G401 (cell line): ENCODE measurements at places on chromosomes 6 and 20. TPM values are rescaled to one million over a fixed set of nuclear protein-coding genes. Genes with fewer than 3 reads are reported as not detected.

Gene ASIP
- not detected in 2 replicates for total RNA-seq

DNA sequence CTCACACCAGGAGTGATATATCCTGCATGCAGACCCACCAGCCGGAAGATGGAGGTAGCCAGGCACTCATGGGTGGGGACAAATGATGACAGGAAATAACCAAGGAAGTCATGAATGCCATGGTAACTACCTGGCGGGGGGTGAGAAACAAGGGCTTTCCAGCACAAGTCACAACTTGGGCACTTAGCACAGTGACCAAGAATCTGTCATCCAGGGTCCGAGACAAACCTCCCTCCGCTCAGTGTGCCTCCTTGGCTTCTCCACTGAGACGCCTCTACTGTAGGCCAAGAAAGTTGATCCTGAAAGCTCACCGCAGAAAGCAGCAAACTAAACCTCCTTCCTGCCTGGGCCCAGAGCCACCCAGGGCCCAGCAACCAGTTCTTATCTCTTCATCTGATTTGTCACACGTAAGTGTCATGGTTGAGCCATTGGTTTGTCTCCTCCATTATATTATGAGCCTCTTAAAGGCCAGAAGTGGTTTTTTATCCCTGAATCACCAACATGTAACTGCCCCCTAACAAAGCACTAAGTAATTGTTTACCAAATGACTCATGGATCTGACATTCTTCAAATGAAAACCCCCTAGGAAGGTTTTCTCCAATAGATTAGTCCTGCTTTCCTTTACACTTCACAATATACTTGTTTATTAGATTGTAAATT lies 84.3 kb upstream of the TAB2 start:
- no peak for DNase-seq

DNA sequence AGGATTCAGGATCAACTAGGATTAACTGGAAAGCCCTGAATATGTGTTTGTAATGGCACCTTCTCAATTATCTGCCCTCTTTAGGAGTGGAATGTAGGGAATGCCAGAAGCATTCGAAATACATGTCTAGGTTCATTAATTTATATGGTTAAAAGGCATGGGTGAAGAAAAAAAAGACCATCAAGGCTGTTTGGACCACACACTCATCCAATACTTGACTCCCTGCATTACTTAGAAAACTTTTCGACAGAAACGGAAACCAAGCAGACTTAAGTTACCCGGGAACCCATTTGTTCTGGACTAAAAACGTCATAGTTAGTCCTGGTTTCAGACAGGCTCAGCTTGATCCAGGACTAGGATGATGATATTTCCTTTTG lies 33.2 kb downstream of the SLC2A10 start:
- no peak for DNase-seq

Gene IRF4
- not detected in 2 replicates for total RNA-seq

GRCh38 chr6:121451250-121451649 lies 15.8 kb downstream of the GJA1 start:
- no peak for DNase-seq

Gene SULF2
- 27.9 and 44.8 TPM in 2 replicates for total RNA-seq

DNA sequence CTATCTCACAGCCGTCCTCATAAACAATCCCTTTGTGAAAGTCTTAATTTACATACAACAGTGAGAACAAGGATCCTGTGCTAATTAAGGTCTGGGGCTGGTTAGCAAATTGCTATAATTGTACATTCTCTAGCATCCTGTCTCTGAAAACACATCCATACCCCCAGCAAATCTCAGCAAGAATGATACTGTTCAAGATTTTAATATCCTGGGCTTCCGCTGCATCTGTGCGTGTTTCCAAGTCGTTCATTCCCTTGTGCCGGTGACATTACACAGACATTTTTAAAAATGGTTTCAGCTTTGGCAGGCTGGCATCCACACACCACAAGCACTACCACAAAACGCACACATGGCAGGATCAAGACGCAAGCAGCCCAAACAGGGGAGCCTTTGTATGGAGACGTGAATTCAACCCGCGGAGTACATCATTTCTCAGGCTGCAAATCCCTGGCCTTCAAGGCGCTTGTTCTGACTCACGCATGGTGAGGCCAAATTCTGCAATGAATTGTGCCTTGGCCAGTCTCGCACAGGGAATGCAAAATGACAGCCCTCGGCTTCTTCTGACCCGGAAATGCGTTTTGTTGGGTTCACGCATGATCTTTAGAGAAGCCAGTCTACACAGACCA lies 20.3 kb downstream of the ZMYND8 start:
- DNase-seq = peak; percentile 83

GRCh38 chr6:3287976-3288707 lies 29.4 kb downstream of the PSMG4 start:
- DNase-seq = no peak

- no peak for DNase-seq
These were observed 328.6 kb upstream of the JARID2 start for GRCh38 chr6:14917109-14917910.

DNA sequence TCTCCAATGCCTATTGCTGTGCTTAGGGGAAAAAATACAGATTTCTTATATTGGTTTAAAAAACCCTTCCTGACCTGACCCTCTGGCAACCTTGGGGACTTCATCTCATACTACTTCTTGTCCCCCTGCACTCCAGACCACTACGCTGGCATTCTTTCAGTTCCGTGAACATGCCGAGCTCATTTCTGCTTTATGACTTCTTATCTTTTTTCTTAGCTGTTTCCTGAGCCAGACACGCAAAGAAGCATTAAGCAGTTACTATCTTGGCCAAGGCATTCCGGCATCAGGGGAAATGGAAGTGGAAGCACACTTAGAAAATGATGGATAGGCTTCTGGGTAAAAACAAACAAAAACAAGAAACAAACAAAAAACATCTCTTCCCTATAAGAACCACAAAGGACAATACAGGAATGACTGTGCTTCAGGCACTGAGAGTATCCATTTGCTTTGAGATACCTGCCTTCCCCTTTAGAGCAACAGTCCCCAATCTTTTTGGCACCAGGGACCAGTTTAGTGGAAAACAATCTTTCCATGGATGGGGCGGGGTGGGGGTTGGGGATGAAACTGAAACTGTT lies 4.4 kb upstream of the CCDC28A start:
- no peak for DNase-seq

DNA sequence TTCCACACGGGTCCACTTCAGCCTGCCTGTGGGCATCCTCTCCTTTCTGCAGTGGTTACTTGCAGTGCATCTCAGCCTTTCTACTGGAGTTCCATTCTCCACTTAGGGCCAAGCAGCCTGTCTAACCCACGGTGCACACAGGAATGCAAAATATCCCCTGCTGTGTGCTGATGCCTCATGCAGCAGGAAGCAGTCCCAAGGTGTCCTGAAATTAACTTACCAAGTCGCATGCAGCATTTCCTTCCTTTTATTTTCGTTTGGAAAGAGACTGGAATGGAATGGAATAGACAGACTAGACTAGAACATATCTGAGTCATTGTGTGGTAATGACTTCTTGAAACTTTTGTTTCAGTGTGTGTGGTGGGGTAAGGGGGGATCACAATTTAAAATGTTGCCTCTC lies 25.9 kb upstream of the FOXQ1 start:
- no peak for DNase-seq

Gene TCP11
- total RNA-seq = not detected in 2 replicates

- no peak for DNase-seq
These were observed 2.8 kb downstream of the FOXS1 start for GRCh38 chr20:31842471-31843157.

GRCh38 chr6:51968265-51968664 lies 119.1 kb downstream of the PKHD1 start:
- DNase-seq = no peak

Gene TRERF1
- 3.3 and 3.8 TPM in 2 replicates for total RNA-seq

GRCh38 chr20:23285536-23285935 lies 65.1 kb upstream of the NXT1 start:
- no peak for DNase-seq

DNA sequence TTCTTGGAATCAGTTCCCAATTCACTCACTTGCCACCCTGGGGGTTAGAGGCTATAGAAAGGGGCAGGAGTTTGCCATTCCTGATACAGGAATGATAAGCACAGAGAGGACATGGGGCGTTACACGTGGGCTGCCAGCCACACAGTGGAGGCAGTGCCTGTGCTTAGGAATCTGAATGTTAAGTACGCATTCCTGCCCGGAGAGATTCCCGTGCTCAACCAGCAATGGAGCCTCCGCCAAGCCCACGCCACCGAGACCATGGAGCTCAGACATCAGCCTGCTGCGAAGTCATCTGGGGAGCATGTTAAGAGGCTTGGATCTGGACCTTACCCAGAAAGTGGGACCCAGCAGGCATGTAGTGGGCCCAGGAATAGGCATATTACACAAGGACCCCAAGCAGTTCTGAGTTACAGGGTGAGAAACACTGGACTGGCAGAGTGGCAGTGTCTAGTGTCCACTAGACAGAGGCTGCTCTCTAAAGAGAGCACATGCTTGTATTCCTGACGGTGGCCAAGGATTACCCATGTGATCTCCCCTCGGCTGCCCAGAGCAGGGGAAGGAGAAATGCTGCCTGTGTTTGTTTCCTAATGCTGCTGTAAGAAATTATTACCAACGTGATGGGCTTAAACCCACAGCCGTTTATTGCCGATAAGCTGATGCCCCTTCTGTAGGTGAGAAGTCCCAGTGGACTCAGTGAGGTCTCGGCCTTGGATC lies 138.2 kb downstream of the BMP7 start:
- DNase-seq = peak; percentile 7

DNA sequence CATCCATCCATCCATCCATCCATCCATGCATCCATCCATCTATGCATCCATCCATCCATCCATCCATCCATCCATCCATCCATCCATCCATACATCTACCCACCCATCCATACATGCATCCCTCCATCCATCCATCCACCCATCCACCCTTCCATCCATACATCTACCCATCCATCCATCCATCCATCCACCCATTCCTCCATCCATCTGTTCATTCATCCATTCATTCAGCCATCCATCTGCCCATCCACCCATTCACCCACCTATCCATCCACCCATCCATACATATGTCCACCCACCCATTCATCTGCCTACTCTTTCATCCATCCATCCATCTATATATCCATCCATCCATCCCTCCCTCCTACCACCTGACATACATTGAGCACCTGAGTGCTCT lies 70.7 kb upstream of the NNAT start:
- no peak for DNase-seq

Gene KIFC1
- 98.5 and 123 TPM in 2 replicates for total RNA-seq

DNA sequence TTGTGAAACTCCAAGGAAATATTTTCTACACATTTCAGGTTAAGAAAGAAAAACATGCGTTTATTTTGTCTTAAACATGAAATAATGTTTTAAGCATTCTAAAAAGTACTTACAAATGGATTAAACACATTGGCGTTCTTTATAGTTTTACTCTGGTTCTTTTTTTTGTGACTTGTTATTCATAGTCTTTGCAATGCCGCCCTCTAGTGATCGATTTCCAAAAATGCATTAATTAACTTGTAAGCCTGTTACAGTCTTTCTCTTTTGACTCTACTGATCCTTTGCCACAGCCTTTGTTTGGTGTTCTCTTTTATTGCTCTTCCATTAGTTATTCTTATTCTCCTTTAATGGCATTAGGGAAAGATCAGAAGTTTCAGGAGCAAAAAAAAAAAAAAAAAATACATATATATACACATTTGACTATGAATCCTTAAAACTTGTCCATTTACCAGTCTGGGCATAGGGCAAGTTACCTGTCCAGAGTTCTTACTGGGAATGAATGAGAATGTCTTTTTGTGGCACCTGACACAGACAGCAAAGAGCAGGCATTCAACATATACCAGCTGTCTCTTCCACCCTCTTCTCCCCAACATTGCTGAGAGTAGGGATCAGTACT lies 59.9 kb downstream of the MACROD2 start:
- DNase-seq = peak; percentile 82

DNA sequence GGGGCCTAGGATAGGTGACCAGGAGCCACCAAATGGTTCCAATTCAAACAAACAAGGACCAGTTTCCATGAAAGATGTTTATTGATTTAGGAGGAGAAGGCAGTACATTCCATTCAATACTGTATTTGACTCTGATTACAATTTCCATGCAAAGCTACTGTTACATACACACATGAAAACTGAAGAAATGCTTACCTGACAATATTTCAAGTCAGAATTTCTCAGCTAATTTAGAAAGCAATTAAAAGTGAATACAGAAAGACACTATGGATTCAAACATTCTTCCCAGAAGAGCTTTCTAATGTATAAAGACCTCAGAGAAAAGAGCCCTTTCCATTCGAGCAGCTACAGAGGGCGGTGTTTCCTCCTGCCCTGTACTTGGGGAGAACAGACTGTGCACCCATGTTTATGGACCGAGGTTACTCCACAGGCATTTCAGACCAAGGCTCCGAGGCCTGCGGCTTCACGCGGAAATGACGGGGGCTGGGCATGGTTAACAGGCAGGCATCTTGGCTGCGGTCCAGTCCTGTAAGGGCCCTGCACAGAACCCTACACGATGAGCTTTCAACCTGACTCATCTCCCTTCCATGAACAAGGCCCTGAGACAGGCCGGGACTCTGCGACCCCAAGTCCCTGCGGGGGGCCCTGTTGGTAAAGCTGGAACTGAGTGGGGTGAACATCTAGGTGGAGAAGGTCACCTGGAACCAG lies 25.7 kb upstream of the TCFL5 start:
- no peak for DNase-seq

Gene TFAP2A
- 2.3 TPM in 1 of 2 replicates, not detected in the other for total RNA-seq

- no peak for DNase-seq
These were observed 96.2 kb upstream of the CNR1 start for GRCh38 chr6:88262332-88262731.

GRCh38 chr20:32452776-32453466 lies 94.8 kb downstream of the ASXL1 start:
- no peak for DNase-seq

GRCh38 chr6:100460650-100461204 lies 4.0 kb downstream of the SIM1 start:
- no peak for DNase-seq

DNA sequence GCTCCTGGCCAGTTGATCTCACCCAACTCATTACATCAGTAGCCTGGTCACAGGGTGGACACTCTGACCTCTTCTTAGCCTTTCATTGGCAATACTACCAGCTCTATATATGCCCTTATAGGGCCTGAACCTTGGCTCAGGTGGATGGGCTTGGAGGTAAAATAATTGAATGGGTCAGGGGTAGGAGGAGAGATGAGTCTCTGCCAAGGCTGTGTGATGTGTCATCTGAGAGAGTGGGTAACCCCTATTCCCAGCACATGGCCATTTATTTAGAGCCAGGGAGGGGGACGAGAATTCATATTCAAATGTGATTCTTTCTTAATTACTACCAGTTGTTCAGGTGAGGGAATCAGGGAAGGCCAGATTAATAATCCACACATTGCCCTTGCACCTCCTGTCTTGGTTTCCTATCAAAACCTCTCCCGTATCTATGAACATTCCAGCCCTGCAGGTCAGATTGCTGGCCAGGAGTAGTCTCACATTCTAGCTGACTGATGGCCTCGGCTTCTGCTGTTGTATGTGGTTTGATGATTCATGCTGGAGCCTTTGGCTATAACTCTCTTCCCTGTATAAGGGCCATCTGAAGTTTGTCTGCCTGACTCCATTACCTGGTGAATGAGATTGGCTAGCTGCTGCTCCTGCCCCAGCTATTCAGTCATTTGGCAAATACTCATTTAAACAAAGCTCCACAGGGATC lies 13.4 kb downstream of the C20orf173 start:
- no peak for DNase-seq

Gene PGC
- not detected in 2 replicates for total RNA-seq

- DNase-seq = no peak
These were observed 21.2 kb downstream of the KIF16B start for GRCh38 chr20:16552015-16552414.
